ENCODE measurements at places on chromosomes 13 and 19.
A peak's percentile ranks its signal among the peaks of the same experiment; 100 is the strongest.

- no peak for DNase-seq
These were observed 148.5 kb downstream of the KDM4B start for GRCh38 chr19:5117421-5117820.

DNA sequence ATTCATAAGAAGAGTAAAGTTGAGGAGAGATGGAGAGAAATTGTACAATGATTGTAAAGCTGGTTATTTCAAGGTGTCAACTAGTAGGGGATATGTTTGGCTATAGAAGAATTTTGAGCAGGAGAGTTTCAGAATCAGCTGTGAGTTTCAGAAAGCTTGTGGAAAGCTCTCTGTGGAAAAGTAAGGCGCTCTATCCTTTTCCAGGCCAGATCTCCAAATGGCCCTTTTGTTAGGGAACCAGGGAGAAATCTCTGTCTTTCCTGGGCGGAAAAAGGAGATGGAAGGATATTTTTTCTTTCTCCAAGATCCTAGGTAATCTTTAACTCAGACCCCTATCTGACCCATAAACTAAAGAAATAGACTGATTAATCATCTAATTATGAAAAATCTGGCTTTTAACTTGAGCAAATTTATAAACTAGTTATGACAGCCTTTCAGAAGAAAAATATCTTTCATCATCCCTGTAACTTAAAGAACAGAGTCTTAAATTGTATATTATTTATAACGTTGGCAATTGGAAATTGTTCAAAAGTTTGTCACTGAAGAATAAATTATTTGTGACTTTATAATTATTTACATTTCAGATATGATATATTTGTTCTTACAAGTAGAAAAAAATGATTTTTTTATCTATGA is 34.5 kb downstream of the SPRY2 start:
- DNase-seq, result no peak

- DNase-seq, result no peak
These were observed 307.6 kb downstream of the GPC6 start for GRCh38 chr13:93534181-93534700.

- DNase-seq, result no peak
These were observed 35.8 kb downstream of the CAPN12 start for GRCh38 chr19:38708413-38709024.

DNA sequence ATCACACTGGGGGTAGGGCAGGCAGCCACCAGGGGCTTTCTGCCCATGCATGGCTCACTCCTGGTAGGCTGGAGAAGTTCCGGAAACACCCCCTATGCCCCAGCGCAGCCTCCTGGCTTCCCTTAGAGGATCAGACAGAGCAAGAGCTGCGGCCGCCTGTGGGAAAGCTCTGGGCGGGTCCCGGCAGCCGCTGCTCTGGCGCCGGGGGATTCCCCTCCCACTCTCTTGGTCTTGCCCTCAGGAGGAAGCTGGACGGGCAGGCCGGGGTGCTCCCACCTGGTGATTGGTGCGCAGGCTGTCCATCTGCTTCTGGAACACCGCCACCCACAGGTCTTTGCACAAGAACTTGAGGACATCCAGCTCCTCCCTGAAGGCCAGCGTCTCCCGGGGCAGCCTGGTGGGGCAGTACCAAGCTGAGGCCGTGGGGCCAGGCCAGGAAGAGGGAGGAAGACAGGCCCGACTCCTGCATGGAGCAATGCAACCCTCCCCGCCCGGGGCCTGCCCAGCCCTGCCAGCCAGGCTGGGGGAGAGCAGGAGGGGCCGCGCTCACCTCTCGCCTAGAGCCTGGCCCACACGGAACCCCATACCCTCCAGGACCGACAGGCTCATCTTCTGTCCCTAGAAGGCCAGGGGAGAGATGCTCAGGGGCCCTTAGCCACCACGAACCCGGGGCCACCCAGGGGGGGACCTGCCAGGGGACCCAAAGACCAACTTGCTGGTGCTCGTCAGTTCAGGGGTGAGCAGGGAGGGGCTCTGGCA is 4.0 kb upstream of the NKPD1 start:
- DNase-seq, result peak; percentile 84

DNA sequence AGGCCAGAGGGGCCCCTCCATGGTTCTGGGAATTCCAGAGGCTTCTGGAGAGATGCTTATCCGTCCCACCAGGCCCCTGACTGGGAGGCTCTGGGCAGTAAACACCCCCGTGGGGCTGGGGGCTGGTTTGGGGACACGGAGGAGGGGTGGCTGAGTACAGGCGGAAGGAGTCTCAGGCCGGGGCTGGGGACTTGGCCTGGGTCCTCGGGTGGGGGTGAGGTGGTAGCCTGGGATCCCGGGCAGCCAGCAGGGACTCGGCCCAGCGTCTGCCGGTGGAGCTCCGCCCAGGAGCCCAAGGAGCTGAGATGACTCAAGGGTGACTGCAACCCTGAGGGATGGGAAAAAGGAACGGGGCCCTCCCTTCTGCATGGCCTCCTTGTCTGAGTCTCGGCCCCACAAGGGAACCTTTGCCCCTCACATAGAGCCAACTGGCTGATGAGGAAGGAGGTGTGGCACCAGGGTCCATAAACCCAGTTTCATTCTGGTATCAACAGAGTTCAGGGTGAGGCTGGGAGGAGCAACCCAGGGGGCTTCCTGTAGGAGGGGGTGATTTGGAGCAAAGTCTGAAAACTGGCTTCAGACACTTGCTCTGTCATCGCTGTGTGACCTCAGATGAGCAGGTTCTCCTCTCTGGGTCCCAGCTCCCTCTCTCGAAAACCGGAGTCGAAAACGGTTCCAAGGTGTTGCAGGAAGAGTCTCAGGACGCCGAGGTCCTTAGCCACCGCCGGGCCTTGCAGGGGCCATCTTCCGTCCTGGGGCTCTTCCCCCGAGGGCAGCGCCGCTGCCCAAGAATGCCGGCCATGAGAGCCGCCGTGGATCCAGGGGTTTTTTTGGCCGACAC is 809 bp downstream of the MISP start:
- no peak for DNase-seq

DNA sequence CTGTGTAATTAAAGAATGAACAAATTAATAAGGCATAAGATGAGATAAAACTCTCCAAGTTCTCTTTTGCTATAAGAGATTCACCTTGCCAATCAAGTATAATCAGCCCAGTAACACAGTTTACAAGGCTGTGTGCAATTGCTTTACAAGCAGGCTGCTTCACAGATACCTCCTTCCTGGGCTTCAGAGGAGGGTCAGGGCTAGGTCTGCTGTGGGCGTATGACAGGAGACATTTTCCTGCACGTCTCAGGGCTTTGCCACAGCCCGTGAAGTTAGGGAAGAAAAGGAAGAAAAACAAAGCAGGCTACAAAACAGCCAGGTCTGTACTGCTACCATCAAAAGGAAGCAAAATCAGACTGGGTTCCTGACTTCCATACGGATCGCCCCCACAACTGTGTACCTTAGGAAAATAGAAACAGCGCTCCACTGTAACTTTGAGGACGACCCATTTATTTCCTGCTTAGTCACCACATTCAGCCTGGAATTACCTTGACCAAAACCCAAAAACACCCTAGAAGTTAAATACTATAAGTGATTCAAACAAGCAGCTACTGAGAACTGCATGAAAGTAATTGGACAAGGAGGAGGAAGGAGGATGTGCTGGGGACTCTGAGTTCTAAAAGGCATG is 12.4 kb downstream of the EFNB2 start:
- no peak for DNase-seq

GRCh38 chr19:17445526-17446165 is 2.8 kb downstream of the TMEM221 start:
- DNase-seq, result no peak

GRCh38 chr13:76738616-76739015 is 147.6 kb downstream of the KCTD12 start:
- no peak for DNase-seq

GRCh38 chr13:30224732-30225131 is 82.6 kb downstream of the KATNAL1 start:
- DNase-seq, result no peak

DNA sequence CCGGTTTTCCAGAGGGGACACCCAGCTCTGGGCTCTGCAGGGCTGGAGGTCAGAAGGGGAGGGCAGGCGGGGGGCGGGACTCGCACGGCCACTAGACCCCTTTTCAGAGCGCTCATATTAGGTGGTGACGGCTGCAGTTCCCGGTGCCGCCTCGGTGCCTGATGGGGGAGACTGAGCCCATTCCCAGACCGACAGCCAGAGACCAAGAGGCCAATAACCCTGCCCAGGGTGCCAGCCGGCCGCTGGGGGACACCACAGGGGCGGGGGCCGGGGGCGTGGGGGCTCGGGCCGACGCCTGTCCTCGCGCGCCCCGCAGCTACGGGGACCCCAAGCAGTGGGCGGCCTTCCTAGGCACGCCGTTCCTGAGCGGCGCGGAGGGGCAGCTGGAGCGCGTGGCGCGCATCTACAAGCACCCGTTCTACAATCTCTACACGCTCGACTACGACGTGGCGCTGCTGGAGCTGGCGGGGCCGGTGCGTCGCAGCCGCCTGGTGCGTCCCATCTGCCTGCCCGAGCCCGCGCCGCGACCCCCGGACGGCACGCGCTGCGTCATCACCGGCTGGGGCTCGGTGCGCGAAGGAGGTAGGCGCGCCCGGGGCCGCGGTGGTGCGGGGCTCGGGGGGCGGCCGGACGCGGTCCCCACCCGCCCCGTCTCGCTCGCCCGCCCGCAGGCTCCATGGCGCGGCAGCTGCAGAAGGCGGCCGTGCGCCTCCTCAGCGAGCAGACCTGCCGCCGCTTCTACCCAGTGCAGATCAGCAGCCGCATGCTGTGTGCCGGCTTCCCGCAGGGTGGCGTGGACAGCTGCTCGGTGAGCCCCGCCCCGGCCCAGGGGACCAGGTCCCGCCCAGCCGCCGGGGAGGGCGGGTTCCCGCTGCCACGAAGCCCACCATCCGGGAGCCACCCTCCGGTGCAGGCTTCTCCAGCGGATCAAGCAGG is 2.4 kb downstream of the TIMM13 start:
- DNase-seq, result no peak

- no peak for DNase-seq
These were observed 4.9 kb downstream of the HNRNPUL1 start for GRCh38 chr19:41269055-41269454.

DNA sequence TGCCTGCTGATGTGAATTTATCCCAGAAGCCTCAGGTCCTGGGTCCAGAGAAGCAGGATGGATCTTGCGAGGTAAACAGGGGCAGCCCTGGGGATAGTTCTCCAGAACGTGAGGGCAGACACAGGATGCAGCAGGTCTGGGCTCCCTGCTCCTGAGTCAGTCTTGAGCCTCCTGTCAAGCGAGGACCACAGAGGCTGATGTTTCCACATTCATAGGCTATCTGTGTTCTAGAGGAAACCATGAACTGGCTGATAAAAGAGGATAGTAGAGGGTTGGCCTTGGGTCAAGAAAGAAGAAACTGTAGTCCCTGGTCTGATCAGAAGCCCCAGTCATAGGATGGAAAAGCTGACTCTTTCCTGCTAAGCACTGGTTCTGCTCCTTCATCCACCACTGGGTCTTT is 2.2 kb downstream of the ZNF175 start:
- no peak for DNase-seq

- peak; percentile 12 for DNase-seq
These were observed 10.8 kb downstream of the F2RL3 start for GRCh38 chr19:16899566-16900075.

- DNase-seq, result no peak
These were observed 36.0 kb downstream of the BICRA start for GRCh38 chr19:47644743-47645482.

GRCh38 chr13:80083853-80084676 is 256.9 kb downstream of the SPRY2 start:
- no peak for DNase-seq

GRCh38 chr13:20230913-20231838 is 943 bp downstream of the GJB6 start:
- no peak for DNase-seq

GRCh38 chr19:35551091-35551810 is 5.8 kb downstream of the TMEM147 start:
- no peak for DNase-seq

DNA sequence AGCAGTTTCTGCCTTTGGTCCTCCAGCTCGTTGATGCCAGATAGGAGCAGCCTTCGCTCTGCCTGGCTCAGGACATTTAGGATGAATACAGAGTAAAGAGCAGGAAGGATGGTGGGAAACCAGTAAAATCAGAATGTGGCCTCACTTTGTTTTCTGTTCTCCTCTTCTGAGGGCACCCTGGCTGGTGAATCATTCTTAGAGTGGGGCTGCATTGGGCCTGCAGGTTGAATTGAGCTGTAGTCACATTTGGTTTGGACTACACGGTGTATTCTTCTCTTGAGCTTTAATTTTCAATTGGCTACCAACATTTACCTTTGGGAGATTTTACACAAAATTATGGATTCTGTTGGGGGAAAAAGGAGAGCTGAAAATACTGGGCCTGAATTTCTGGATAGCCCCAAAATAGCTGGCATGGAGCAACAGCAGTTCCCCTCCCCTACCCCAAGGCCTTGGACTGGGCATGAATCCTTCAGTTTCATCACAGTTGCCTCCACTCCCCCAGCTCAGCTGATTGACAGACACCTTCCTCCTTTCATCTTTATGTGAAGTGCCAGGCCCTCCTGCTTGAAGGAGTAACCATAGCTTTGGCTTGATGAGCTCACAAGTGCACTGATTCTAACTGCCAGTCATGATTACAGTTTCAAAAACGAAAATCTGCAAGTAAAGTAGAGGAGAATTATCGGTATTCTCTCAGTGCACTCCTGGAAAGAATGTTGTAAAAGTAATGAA is 24.3 kb downstream of the ERCC5 start:
- no peak for DNase-seq

- DNase-seq, result no peak
These were observed 38.5 kb upstream of the MAB21L1 start for GRCh38 chr13:35514801-35515502.

DNA sequence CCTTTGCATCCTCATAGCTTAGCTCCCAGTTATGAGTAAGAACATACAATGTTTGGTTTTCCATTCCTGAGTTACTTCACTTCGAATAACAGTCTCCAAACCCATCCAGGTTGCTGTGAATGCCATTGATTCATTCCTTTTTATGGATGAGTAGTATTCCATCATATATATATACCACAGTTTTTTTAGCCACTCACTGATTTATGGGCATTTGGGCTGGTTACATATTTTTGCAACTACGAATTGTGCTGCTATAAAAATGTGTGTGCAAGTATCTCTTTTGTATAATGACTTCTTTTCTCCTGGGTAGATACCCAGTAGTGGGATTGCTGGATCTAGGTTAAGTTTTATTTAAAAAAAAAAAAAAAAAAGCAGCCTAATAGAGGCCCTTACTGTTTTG is 14.1 kb downstream of the TNFRSF19 start:
- DNase-seq, result no peak

- no peak for DNase-seq
These were observed 12.8 kb downstream of the IGSF23 start for GRCh38 chr19:44626048-44626624.

- DNase-seq, result no peak
These were observed 336.5 kb downstream of the ATP8A2 start for GRCh38 chr13:25708268-25708667.

GRCh38 chr19:7506385-7507328 is 9.2 kb upstream of the ZNF358 start:
- DNase-seq, result peak; percentile 84

DNA sequence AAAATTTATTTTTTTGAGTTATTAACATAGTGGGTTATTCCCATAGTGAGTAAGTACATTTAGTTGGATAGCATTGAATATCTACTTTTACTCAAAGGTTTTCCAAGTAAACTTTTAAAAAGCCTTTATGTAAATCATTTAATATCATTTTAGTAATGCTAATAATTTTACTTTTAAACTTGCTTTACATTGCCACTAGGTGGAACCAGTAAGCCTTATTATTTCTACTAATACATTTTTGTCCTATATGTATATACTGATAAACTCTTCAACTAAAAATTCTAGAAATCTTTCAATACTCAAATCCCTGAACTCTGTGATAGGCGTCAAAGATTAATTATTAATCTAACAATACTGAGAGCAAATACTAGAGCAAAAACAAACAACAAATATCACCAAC is 1709.2 kb upstream of the PCDH20 start:
- DNase-seq, result peak; percentile 29

All from Kasumi-1 (cell line).